ENCODE measurements at places on chromosomes 2 and 18. TPM values are rescaled to one million over a fixed set of nuclear protein-coding genes. Genes with fewer than 3 reads are reported as not detected.

Gene ADAM17
- total RNA-seq: 43.8 TPM

Gene FAM228A
- under 0.01 TPM for total RNA-seq

Gene DLX2
- not detected for total RNA-seq

Gene EPB41L3
- 8.7 TPM for total RNA-seq

Gene POLR1A
- total RNA-seq: 17.2 TPM

Gene SGO2
- 27.8 TPM for total RNA-seq

Gene MAP4K4
- total RNA-seq: 214 TPM

Gene FNDC4
- 15.6 TPM for total RNA-seq

Gene NCKAP5
- total RNA-seq: 1.6 TPM

Gene OR6B2
- not detected for total RNA-seq

Gene WDSUB1
- 14.9 TPM for total RNA-seq

Gene ASB18
- not detected for total RNA-seq

Gene SLC35F6
- 36.1 TPM for total RNA-seq

Gene CNRIP1
- total RNA-seq: 31.3 TPM

Gene LBX2
- 2.0 TPM for total RNA-seq

Gene MEMO1
- total RNA-seq: 32.7 TPM

Gene UGT1A10
- not detected for total RNA-seq

Gene NPHP1
- 5.6 TPM for total RNA-seq

Gene TXNDC2
- total RNA-seq: 0.22 TPM

Gene CCDC68
- 1.8 TPM for total RNA-seq

Data from uterine smooth muscle cell (primary cell).